ENCODE measurements at places on chromosomes 6 and 20.

DNA sequence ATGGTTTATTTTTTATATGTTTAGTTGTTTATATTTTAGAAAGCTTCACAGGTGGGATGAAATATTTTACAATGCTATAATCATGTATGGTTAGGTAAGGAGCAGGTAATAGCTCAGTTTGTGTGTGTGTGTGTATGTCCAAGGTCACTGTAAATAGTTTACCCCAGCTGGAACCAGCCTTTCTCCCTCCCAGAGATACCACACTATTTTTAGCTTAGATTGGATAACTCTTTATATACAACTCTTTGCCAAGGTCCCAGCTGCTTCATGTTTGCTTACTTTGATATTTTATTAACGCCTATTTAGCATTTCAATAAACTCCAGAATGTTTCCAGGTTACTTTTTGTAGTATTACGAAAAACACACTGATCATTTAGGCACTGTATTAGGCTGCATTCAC is 1.8 kb upstream of the PEX7 start:
- DNase-seq = no peak

DNA sequence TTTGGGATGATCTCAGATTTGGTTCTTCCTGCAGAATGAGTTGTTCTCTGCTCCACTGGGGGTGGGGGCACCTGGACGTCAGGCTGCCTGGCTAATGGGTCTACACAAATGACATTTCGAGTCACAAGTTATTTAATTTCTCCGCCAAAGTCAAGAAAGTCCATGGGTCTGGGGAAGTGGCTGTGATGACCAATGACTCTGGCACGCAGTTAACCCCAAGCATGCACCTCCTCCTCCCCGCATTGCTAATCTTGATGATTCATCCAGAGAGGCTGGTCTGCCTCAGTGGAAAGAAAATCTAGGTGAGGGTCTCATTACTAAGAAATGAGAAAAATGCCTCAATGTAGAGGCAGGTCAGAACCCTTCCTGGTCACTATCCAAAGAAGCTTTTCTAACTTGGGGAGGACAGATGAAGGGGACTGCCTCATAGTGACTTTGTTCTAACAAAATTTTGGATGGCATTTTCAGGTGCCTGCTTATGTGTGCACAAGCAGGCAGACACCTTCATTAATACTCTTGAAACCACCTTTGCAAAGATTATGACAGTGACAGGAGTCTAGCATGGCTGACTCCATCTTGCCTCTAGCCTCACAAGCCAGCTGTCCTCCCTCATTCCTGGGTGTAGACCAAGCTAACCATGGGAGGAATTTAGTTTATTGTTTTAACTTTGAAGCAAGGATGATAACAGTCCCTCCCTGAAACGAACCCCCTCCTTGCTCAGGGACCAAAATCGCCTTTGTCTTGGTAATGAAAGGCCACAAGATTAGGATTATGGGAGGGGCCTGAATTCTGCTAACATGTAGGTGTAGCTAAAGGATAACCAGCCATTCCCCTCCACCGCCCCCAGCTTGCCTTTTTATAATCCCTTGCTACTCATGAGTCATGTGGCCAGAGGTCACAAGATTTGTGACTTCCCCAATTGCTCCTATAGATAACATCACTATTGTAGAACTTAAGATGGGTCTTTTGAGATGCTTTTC is 98.6 kb upstream of the MRPS10 start:
- peak; percentile 89 for DNase-seq

GRCh38 chr6:109740787-109741186 is 49.7 kb downstream of the FIG4 start:
- no peak for DNase-seq

- DNase-seq = no peak
Observed at GRCh38 chr6:117495869-117496268, 13.4 kb downstream of the DCBLD1 start.

DNA sequence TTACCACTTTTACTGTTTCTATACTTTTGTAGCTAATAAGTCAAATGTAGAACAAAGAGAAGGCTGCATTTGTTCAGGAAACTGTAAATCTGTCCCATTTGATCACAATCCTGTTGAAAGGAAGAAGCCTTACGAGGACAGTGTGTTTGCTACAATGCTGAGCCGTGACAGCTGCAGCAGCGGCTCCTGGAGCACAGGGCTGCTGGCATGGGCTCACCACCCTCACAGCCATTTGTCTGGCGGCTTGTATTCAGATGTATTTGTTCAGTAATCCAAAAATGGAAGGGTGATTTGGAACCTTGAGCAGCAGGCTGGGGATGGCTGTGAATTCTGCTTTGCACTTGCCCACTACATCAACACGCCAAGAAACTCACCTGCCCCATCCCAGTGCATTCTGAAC is 5.7 kb downstream of the TUBB2A start:
- no peak for DNase-seq

GRCh38 chr6:3806169-3806922 is 42.8 kb upstream of the FAM50B start:
- no peak for DNase-seq

- DNase-seq = no peak
Observed at GRCh38 chr20:56579301-56579710, 46.3 kb downstream of the FAM209B start.

DNA sequence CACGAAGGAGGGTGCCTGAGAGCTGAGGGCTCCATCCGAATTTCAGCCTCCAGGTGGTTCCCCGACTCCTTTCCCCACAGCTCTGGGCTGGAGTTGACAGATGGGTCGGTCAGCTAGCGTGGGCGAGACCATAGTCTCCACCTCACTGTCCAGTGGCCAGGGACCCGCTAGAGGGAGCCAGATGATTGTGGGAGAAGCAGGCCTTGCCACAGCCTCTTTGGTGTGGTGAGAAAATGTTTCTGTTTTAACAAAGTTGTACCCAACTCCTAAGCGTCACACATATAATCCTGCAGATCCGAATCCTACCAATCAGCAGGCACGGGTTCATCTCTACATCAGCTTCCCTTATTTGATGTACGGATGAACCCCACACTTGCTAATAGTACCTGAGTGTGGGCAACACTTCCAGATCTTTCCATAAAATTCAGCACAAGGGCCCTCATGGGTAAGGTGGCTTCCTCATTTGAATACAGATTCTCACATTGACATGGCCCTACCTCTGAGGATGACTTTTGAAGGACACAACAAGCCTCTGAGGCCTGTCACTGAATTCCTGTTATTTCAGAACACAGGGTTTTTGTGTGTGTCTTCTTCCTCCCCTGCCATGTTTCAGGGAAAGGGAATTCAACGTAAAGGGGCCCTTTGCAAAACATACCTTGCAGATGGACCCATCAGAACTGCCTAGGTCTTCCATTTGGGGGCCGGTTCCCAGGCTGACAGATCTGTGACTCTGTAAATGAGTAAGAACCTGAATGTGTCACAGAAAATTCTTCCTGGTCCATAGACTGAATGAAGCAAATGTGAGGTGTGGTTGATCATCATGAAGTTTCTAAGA is 103.2 kb upstream of the DUSP22 start:
- no peak for DNase-seq

- DNase-seq = no peak
Observed at GRCh38 chr6:87154641-87154992, 748 bp upstream of the ZNF292 start.

DNA sequence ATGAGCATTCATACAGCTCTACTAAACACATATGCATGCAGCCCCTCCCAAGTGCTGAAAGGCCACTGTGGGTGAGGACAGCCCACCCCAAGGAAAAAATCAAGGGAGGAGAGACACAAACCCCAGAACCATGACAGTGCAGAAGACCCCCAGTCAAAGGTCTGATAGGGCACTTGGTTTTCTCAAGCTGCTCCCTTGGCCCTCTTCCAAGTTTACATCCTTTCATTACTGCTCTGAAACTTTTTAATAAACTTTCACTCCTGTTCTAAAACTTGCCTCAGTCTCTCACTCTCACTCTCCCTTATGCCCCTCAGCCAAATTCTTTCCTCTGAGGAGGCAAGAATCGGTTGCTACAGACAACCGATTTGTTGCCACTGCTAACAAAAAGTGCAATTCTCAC is 24.9 kb downstream of the IPCEF1 start:
- DNase-seq = no peak

- DNase-seq = no peak
Observed at GRCh38 chr6:12440981-12441380, 150.8 kb downstream of the EDN1 start.

DNA sequence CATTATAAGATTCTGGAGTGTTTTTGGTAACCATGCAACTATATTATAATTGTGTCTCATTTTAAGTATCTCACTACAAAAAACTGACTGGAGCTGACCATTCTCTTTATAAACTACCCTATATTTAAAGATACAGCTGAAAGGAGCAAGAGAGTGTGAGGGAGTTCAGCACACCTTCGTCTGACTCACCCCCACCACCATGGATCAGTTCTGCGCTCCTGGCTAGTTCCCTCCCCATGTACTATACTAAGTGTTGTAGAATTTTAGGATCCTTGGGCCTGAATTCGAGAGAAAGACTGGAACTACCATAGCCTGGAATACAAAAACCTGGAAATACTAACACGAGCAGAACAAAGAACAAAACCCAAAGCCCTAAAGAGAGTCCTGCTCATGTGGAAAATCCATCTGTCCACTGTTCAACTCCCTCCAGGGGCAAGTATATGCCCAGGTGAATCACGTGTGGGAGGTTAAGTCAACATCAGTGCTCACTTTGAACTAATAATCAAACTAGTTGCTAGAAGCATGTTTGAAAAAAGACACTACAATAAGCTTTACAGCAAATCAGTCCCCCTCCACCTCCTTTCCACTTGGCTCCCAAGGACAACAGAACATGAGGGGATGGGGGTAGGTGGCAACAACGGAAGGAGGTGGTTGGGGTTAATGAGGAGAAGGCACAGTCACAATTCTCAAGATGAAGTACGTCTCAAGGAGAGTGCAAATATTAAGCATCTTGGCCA is 46.8 kb downstream of the ELOVL5 start:
- DNase-seq = no peak

- no peak for DNase-seq
Observed at GRCh38 chr6:151639750-151640149, 145.9 kb downstream of the CCDC170 start.

GRCh38 chr20:31894980-31895675 is 24.7 kb downstream of the TTLL9 start:
- DNase-seq = peak; percentile 24

DNA sequence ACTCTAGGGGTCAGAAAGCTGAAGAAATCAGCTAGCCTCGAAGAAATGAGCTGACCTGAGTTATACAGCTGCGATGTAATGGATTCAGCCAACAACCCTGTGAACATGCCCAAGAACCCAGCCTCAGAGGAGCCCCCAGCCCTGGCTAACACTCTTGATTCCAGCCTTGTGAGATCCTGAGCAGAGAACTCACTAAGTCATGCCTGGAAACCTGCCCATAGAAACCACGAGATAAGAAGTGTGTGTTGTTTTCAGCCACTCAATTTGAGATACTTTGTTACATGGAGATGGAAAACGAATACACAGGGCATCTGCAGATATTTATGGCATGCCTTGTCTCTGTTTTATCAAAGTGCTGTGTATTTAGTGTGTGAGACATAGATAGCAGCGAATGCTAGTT is 265.2 kb downstream of the QKI start:
- no peak for DNase-seq

GRCh38 chr6:14396826-14397517 is 279.4 kb downstream of the CD83 start:
- DNase-seq = no peak

- no peak for DNase-seq
Observed at GRCh38 chr6:5125152-5126006, 40.2 kb downstream of the PPP1R3G start.

DNA sequence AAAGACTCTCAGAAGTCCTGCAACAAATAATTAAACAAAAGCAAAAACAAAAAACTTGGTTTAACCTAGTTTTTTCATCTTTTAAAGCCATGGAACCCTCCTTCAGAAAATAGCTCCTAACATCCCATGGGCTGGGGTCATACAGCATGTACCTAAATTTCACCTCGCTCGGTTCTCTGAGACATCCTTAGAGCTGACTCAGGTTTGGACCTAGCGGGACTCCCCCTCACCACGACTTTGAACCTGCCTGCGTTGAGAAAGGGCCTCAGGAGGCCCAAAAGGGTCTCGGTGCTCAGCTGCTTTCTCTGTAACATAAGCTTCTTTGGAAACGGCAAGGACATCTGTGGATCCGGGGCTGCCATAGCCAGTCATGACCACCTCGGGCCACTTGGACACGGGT is 112.8 kb downstream of the NFATC2 start:
- DNase-seq = no peak

DNA sequence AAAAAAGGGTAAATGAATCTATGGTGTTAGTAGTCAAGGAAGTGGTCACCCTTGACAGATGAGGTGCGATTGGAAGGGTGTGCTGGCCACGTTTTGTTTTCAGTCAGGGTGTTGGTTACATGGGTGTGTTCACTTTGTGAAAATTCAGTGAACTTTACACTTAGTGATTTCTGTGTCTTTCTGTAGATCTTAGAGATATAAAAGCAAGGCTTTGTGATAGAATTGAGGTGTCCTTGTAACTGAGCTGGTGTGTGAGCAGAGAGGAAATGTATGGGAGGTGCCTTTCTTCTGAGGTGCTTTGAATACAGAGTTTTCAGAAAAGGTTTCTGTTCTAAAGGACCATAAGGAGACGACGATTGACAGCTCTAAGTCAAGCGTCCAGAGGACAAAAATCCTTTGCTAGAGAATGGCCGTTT is 90.5 kb downstream of the SAMD3 start:
- no peak for DNase-seq

DNA sequence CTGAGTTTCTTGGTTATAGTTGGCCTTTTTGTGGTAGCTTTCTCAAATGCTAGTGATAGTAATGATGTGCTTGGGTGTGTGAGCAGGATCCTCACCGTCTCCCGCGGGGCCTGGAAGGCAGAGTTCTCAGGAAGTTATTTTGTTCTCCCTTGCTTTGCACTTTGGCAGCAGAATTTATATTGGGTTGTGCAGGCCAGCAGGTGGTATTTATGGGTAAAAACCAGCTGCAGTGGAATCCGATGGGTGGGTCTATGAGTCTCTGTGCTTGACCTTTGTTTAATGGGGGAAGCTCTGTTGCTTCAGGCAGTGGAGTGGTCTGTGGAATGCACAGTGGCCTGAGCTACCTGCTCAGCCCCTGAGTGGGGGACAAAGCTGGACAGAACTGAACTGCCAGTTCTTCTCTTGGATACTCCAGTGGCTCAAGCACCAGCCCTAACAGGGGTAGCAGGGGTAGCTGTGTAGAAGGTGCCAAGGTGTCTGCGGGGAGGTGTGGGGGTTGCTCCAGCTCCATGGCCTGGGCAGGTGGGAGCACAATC is 27.3 kb downstream of the IGF2R start:
- no peak for DNase-seq

DNA sequence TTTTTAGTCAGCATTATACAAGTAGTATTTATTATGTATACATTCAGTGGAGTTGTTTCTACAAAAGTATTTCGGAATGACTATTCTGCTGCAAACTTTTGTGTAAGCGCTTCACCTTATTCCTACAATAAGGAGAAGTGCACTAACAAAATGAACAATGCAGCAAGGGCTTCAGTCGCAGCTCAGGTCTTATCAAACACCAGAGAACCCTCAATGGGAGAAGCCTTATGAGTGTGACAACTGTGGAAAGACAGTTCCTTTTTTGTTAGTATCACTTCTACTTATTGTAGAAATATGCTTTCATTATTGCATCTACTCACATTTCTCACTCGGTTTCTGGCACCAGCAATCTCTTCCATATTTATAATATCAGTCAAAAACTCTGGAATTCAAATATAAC is 18.8 kb downstream of the ZKSCAN3 start:
- no peak for DNase-seq

All from AG04449 (cell line).